ENCODE measurements at places on chromosomes 7 and 10. TPM values are rescaled to one million over a fixed set of nuclear protein-coding genes. Genes with fewer than 3 reads are reported as not detected.
A peak's percentile ranks its signal among the peaks of the same experiment; 100 is the strongest.

GRCh38 chr10:130014263-130015074 is 50.4 kb upstream of the EBF3 start:
- H3K4me3 ChIP-seq: no peak overlapping the region
- no peak for DNase-seq
- H3K4me1 ChIP-seq: peaks cover 6% of the 10 kb centered on the region
- H3K27ac ChIP-seq: no peak overlapping the region
- H3K27me3 ChIP-seq: no peaks in the 10 kb centered on the region

Gene ZNF783
- total RNA-seq: 25.0 TPM

- no peak for DNase-seq
- no peak overlapping the region for H3K27ac ChIP-seq
- no peak overlapping the region for H3K4me3 ChIP-seq
Observed at GRCh38 chr10:82980321-82980720, 1105.3 kb downstream of the NRG3 start.

Gene EGR2
- 126 TPM for total RNA-seq

DNA sequence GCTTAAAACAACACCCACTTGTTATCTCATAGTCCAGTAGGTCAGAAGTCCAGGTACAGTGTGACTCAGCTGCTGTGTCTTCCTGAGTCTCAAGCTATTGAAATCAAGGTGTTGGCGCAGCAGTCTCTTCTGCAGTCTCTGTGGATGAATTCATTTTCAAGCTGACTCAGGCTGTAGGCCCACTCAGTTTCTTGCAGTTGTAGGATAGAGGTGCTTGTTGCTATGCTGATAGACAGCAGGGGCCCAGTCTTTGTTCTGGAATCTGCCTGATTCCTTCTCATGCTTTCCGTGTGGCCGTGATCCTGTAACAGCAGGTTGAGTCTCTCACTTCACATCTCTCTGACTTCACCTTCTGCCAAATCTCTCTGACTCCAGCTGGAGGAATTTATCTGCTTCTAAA is 400.4 kb upstream of the POM121L12 start:
- H3K4me3 ChIP-seq: no peak overlapping the region
- H3K27me3 ChIP-seq: no peaks in the 10 kb centered on the region
- H3K27ac ChIP-seq: no peak overlapping the region
- H3K36me3 ChIP-seq: no peaks in the 10 kb centered on the region
- no peak for DNase-seq
- no peaks in the 10 kb centered on the region for H3K4me1 ChIP-seq

- no peak overlapping the region for H3K4me3 ChIP-seq
- H3K27me3 ChIP-seq: no peaks in the 10 kb centered on the region
- no peak for DNase-seq
Observed at GRCh38 chr10:112767156-112767555, 182.9 kb upstream of the TCF7L2 start.

Gene HKDC1
- total RNA-seq: 0.11 TPM

DNA sequence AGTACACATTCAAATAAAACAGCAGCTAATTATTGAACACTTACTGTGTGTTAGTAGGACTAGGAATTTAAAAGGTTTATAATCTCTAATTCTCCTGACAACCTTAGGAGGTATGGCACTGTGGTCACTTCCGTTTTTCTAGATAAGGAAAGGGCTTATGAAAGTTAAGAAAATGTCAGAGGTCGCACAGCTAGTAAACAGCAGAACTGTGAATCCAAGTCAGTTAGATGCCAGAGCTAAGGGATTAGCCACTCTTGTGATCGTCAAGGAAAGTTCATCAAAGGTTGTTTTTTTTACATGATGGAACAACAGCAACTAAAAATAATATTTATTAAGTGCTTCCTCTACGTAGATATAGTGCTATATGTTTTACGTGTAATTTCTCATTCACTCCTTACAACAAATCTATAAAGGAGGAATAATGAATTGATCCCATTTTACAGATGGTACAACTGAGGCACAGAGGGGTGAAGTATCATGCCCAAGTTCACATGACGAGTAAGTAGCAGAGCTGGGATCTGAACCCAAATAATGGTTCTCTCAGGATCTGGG is 84.9 kb downstream of the NAMPT start:
- H3K36me3 ChIP-seq: no peaks in the 10 kb centered on the region
- no peak overlapping the region for H3K27ac ChIP-seq
- DNase-seq: no peak
- peaks cover 19% of the 10 kb centered on the region for H3K27me3 ChIP-seq
- H3K4me1 ChIP-seq: no peaks in the 10 kb centered on the region

DNA sequence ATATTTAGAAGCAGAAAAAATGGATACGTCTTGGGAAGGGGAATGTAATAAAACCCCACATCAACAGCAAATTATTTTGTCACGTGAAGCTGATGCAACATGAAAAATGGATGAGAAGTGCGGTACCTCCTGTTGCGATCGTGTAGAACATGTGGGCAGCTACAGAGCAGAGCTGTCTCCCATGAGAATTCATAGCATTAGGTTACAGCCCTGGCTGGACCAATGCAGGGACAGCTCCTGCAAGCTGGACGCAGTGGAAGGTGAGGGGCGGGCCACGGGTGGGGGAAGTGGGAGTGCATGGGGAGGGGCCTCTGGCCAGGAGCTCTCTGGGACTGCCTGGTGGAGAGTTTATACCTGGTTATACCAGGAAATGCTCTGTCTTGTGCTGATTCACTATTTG is 120.3 kb downstream of the GATA3 start:
- no peaks in the 10 kb centered on the region for H3K27me3 ChIP-seq
- H3K4me1 ChIP-seq: peaks cover 4% of the 10 kb centered on the region
- no peak overlapping the region for H3K27ac ChIP-seq
- H3K4me3 ChIP-seq: no peak overlapping the region

DNA sequence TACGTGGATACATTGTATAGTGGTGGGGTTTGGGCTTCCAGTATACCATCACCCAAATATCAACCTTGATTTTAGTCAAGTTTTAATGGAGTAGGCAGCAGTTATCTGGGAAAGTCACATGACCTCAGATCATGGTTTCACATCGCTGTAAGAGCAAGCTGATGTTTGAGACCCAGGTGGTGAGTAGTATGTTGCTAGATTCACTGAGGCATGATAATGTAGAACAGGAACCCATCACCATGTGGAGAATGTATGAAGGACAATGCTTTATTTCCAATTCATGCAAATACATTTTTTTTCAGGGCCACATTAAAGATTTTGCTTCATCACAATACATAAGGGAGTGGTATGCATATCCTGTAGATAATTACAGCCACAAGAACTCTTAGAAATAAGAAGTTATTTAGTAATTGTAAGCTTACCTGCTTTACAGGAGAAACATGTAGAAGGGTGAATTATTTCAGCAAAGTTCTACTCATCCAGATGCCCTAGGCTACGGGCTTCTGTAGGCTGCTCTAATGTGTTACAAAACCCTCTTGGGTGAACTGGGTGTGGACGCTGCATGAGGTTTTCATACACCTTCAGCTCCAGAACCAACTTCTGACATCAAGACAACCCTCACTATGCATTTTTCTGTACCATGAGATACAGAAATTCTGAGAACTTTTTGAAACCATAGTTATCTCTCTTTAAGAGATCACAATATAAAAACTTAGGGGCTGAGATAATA is 27.6 kb upstream of the LAMB4 start:
- H3K27me3 ChIP-seq: peaks cover 36% of the 10 kb centered on the region
- H3K36me3 ChIP-seq: no peaks in the 10 kb centered on the region
- no peak overlapping the region for H3K4me3 ChIP-seq

Gene TWIST1
- 1.2 TPM for total RNA-seq

DNA sequence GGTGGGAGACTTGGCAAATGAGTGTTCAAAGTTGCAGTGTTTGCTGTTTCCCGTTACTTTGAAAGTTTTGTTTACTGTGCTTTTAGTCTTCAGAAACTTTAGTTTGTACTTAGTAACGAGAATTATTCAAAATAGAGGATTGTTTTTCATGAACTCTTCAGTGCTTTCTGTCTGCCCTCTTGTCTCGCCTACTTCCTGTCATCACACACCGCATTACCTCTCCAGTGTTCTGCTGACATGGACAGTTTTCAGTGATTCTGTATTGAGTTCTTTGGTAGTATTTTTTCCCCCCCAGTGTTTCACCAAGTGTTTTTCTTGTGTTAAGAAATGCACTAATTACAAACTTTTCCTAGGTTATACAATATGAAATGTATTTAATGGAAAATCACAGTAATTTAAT is 207.0 kb downstream of the MLLT10 start:
- peaks cover 64% of the 10 kb centered on the region for H3K36me3 ChIP-seq
- H3K27me3 ChIP-seq: no peaks in the 10 kb centered on the region
- peaks cover 33% of the 10 kb centered on the region for H3K4me1 ChIP-seq
- H3K27ac ChIP-seq: no peak overlapping the region
- DNase-seq: no peak

Gene OR2A1
- total RNA-seq: not detected

DNA sequence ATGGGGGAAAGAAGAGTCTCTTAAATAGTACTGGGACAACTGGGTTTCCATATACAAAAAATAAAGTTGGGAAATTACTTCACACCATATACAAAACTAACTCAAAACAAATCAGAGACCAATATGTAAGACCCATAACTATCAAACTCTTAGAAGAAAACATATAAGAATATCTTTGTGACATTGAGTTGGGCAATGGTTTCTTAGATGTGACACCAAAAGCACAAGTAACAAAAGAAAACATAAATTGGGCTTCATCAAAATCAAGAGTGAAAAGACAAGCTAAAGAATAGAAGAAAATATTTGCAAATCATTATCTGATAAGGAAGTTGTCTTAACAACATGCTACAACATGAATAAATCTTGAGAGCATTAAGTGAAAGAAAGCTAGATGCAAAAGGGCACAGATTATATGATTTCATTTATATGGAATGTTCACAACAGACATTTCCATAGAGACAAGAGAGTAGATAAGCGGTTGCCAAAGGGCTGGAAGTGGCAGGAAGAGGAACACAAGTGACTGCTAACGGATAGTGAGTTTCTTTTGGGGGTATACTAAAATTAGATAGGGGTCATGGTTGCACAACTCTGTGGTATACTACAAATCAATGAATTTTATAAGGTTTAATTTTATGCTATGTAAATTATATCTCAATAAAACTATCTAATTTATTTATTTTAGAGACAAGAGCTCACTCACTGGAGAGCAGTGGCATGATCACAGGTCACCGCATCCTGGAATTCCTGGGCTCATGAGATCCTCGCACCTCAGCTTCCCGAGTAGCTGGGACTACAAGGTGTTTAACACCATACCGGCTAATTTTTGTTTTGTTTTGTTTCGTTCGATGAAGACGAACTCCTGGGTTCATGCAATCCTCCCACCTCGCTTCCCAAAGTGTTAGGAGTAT is 35.4 kb downstream of the JMJD1C start:
- H3K27me3 ChIP-seq: no peaks in the 10 kb centered on the region
- peaks cover 4% of the 10 kb centered on the region for H3K36me3 ChIP-seq
- no peak overlapping the region for H3K27ac ChIP-seq
- peaks cover 13% of the 10 kb centered on the region for H3K4me1 ChIP-seq

GRCh38 chr10:63711361-63711760 is 190.2 kb downstream of the REEP3 start:
- peaks cover 7% of the 10 kb centered on the region for H3K27me3 ChIP-seq
- H3K27ac ChIP-seq: peak overlapping the region; percentile 5
- peaks cover 27% of the 10 kb centered on the region for H3K4me1 ChIP-seq
- no peak for DNase-seq

DNA sequence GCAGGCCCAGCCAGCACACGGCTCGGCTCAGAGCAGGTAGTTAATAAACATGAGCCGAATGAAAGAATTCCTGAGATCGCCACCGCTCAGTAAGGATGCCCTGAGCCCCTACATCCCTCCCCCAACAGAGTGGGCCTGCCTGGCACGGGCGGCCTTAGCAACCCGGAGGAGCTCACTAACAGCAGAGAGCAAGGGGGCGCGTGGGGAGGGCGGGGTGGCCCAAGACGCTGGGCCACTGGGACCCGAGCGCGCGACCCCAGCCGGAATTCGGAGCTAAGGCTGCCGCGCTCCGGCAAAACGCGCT is 403 bp upstream of the ENO4 start:
- DNase-seq: no peak
- H3K27me3 ChIP-seq: peaks cover 51% of the 10 kb centered on the region
- H3K4me3 ChIP-seq: no peak overlapping the region
- H3K36me3 ChIP-seq: no peaks in the 10 kb centered on the region
- H3K4me1 ChIP-seq: no peaks in the 10 kb centered on the region
- H3K27ac ChIP-seq: no peak overlapping the region

DNA sequence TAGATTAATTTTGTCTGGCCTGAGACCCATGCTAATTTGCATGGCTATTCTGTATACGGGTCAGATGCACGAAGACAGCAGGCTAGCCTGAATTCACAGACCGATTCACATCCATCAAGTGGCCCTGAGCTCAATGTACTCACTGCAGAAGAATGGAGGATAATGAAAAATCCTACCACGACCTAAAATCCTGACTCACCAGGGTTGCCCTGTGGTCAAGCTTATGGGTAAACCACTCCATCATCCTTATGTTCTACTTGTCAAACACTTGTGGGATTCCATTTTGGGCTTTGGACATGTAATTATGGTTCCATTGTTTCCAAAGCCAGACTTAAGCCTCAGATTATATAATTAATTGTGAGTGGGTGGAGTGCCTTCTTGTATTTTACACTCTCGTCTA is 110.4 kb upstream of the ZNF438 start:
- H3K36me3 ChIP-seq: no peaks in the 10 kb centered on the region
- H3K27me3 ChIP-seq: no peaks in the 10 kb centered on the region
- DNase-seq: no peak
- H3K4me3 ChIP-seq: no peak overlapping the region
- H3K27ac ChIP-seq: no peak overlapping the region

- no peaks in the 10 kb centered on the region for H3K27me3 ChIP-seq
- H3K36me3 ChIP-seq: no peaks in the 10 kb centered on the region
- H3K4me1 ChIP-seq: no peaks in the 10 kb centered on the region
- H3K27ac ChIP-seq: no peak overlapping the region
- DNase-seq: no peak
Observed at GRCh38 chr10:52108236-52108635, 205.8 kb upstream of the DKK1 start.

Gene PLXNA4
- total RNA-seq: 0.14 TPM

Gene SFTPA1
- total RNA-seq: not detected

GRCh38 chr7:11701829-11702560 is 130.0 kb downstream of the THSD7A start:
- H3K4me1 ChIP-seq: no peaks in the 10 kb centered on the region
- H3K27ac ChIP-seq: no peak overlapping the region
- no peaks in the 10 kb centered on the region for H3K27me3 ChIP-seq
- H3K4me3 ChIP-seq: no peak overlapping the region

Gene SPDYE5
- not detected for total RNA-seq

Gene SUMF2
- total RNA-seq: 153 TPM

Gene CCDC186
- total RNA-seq: 13.9 TPM

Gene RBM20
- total RNA-seq: not detected

Gene MNX1
- total RNA-seq: not detected

Gene FHIP2A
- total RNA-seq: 26.9 TPM

GRCh38 chr7:115822801-115823200 is 207.8 kb downstream of the TFEC start:
- H3K36me3 ChIP-seq: no peaks in the 10 kb centered on the region
- H3K27me3 ChIP-seq: no peaks in the 10 kb centered on the region
- no peak overlapping the region for H3K27ac ChIP-seq
- no peak overlapping the region for H3K4me3 ChIP-seq
- no peaks in the 10 kb centered on the region for H3K4me1 ChIP-seq
- no peak for DNase-seq
